ENCODE measurements at places on chromosomes 12 and 14.

- no peak for DNase-seq
Measured at GRCh38 chr12:45203767-45204166, 12.1 kb upstream of the ANO6 start.

DNA sequence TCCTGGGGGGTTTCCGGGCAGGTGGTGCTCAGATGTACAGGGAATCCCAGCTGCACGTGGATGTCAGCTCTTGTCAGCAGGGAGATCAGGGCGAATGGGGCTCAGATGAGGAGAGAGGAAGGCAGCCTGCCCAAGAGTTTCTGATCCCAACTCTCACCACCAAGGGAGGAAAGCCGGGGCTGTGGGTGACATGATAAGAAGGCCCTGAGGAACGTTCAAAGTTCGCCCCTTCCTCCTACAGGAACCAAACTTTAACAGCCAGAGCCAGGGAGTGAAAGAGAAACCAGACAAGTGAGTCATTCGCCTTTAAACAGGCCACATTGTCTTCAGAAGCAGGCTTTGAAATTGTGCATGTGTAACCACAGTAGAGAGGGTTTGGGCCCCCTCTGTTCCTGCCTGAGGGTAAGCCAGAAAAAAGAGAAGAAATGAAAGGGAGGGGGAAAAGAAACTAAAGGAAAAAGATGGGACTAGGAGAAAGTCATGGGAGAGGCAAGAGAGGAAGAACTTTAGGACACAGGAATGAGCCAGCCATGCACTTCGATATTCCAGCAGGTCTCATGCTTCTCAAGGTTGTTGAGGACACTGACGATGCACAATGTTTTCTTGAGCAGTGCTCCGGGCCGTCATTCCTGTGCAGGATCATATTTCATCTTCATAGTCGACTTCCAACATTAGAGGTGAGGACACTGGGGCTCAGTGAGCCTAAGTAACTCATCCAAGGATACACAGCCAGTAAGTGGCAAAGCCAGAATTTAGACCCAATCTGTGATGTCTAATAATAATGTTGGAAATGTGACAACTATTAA is 691.4 kb upstream of the TBX3 start:
- no peak for DNase-seq

GRCh38 chr14:68762953-68763764 is 29.7 kb downstream of the ZFP36L1 start:
- DNase-seq: peak; percentile 54

GRCh38 chr12:86376052-86376451 is 119.9 kb upstream of the MGAT4C start:
- DNase-seq: peak; percentile 22

GRCh38 chr12:43921666-43922337 is 85.9 kb downstream of the TMEM117 start:
- DNase-seq: no peak

- no peak for DNase-seq
Measured at GRCh38 chr12:18907127-18907526, 169.2 kb downstream of the CAPZA3 start.

GRCh38 chr14:52279408-52279807 is 11.9 kb downstream of the PTGDR start:
- DNase-seq: no peak

DNA sequence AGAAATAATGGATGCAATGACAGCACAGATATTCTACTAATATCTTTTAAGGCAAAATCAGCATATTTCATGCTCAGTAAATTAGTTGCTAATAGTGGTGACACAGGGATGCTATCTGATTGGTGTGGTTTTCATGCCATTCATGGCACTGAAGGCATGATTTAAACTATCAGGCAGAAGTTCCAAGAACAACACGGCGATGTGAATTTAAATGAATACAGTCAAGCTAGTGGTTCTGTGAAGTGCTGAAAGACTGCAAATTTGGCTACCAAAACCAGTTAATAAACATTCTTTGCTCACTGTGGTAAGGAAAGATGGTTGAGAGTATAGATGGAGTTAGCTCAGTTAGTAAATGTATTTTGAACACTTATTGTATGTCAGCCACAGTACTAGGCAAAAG is 272.0 kb upstream of the DIO2 start:
- DNase-seq: no peak

- no peak for DNase-seq
Measured at GRCh38 chr12:53097564-53098353, at the start of gene IGFBP6. Gene IGFBP6 (plus strand): TSS chr12:53097667. CDS start chr12:53097718, 51 bp downstream.

GRCh38 chr12:100375038-100375735 is 18.3 kb downstream of the SLC17A8 start:
- no peak for DNase-seq

DNA sequence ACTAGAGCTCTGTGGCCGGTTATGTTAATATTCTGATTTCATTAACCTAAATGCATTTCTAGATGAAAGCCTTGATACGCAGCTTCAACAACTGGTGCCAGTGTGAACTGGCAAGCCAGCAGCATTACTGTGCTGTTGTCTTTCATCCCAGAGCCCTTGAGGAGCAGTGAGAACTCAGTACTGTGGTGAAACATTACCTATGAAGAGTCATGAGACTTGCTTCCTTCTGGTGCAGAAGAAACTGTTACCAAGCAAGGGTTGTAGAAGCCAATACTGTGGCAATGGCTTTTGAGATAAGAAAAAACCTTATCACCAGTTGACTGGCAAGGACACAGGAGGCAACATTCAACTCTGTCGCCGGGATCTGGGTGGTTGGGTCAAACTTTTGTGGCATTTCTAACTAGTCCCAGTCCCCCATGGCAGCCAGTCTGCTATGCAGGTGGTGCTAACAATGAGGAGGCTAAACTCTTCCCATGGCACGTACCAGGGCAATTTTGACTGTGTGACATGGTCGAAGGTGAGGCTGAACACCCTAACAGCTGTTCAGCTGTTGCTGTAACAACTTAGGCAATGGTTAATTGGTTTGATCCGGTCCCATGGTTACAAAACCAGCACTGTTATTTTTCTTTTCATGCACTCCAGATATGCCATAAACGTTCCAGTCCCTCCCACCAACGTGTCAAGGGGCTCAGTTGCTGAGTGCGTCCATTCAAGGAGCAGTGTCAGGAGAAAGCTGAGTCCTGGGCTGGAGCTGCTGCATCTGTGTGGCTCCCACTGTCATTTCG is 12.6 kb upstream of the LGALS3 start:
- no peak for DNase-seq

DNA sequence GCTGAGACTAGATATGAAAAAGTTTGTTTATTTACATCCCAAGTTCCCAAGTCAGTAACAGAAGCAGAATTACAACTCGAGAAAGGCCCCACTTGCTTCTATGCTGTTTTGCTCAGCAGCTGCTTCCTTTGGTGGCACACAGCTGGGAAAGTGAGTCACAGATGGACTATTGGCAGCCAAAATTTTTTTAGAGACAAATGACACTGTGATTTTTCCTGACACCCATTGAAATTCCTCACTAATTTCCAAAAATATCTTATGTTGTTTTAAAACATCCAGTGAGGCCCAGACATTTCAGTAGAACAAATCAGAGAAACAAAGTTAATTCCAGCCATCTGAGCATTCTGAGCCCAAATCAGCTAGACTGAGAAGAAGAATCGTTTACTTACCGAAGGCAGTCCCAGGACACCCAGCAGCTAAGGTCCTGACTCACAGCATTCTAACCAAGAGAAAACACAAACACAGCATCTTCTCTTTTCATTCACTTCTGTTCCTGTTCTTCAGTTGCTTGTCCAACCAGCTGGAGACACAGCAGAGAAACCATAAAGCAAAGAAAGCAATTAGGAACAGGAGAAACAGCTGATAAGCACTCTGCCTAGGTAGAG is 188.3 kb downstream of the DAD1 start:
- DNase-seq: no peak

DNA sequence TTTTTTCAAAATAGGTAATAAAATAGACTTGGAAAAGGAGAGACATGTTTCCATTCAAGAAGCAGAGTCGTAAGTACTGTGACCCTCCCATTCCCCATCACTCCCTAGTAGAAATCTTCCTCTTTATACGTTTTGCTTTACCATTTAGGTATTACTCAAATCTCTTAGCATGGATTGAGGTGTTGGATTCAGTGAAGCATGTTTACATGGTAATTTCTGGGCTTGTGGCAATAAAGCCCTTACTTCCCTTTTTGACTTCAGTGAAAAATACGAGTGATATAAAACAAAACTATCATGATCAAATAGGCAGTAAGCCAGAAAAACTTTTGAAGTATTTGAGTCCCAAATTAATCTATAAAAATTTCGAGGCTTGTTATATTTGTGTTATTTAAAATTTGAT is 27.4 kb downstream of the RAB21 start:
- no peak for DNase-seq
